Pons (tissue), 1 donor: ENCODE measurements at places on chromosomes 13 and 19.

- no peak for DNase-seq
Observed at GRCh38 chr13:99527301-99527700, 26.0 kb downstream of the TM9SF2 start.

DNA sequence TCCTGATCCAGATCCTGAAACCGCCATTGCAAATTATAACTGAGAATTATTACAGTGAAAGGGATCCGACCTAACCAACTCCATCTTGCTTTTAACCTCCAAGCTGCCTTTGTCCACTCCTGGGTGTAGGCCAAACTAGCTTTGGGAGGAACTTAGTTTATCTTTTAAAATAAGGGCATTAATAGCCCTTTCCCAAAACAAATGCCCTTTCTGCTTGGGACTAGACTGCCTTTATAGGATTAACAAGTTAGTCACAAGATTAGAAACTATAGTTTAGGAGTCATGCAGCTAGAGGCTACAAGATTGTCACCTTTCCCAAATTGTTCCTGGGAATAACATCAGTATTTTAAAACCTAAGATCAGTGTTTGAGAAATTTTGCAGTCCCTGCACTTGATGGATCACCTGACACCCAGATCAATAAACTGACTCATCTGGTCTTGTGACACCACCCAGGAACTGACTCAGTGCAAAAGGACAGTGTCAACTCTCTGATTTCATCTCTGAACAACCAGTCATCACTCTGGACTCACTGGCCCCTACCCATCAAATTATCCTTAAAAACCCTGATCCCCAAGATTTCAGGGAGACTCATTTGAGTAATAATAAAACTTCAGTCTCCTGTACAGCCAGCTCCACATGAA, 4.1 kb upstream of the ZNF841 start:
- DNase-seq, result no peak

GRCh38 chr19:56858026-56858425, 17.5 kb upstream of the PEG3 start:
- no peak for DNase-seq

GRCh38 chr13:58343076-58343475, 711.5 kb downstream of the PCDH17 start:
- no peak for DNase-seq

DNA sequence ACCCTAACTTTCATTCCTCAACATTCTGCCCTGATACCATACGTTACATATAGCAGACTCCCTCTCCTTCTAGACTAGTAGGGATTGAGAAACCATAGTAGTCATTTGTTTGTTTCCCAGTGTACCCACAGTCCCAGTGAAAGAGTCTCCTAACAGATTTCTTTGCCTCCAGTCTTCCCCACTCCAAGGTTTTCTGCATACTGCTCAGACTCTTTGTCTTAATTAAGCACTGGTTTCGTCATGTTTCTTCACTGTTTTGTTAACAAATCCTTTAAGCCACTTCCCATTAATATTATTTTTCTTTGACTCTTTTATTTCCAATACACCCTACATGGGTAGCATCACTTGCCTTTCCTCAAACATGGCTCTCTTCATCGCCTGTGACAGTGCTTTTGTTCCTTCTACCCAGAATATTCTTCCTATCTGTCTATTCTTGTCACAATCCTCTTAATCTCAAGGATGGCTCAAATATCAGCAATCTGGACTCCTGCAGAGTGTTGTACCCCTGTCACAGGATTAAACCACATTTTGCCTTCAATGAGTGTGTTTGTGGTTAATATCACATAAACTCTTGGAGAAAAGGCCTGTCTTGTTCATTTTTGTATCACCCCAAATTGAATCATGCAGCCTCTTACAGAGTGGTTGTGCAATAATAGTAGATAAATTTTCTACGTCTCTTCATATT, 92.7 kb upstream of the KLF12 start:
- DNase-seq, result no peak

GRCh38 chr19:13935765-13936510, 2.3 kb downstream of the PODNL1 start:
- no peak for DNase-seq

GRCh38 chr13:41452462-41452861, 4.9 kb upstream of the RGCC start:
- DNase-seq, result no peak

- no peak for DNase-seq
Observed at GRCh38 chr13:90683711-90684131, 663.8 kb upstream of the MIR17HG start.

GRCh38 chr19:19501798-19502197, 13.6 kb downstream of the TSSK6 start:
- DNase-seq, result no peak

GRCh38 chr19:51097166-51097738, 11.0 kb downstream of the CTU1 start:
- peak; percentile 13 for DNase-seq

GRCh38 chr19:8561075-8561764, 16.0 kb downstream of the MYO1F start:
- DNase-seq, result no peak

- no peak for DNase-seq
Observed at GRCh38 chr19:7512400-7512851, 3.5 kb upstream of the ZNF358 start.

- no peak for DNase-seq
Observed at GRCh38 chr13:109713681-109714080, 72.7 kb downstream of the IRS2 start.

DNA sequence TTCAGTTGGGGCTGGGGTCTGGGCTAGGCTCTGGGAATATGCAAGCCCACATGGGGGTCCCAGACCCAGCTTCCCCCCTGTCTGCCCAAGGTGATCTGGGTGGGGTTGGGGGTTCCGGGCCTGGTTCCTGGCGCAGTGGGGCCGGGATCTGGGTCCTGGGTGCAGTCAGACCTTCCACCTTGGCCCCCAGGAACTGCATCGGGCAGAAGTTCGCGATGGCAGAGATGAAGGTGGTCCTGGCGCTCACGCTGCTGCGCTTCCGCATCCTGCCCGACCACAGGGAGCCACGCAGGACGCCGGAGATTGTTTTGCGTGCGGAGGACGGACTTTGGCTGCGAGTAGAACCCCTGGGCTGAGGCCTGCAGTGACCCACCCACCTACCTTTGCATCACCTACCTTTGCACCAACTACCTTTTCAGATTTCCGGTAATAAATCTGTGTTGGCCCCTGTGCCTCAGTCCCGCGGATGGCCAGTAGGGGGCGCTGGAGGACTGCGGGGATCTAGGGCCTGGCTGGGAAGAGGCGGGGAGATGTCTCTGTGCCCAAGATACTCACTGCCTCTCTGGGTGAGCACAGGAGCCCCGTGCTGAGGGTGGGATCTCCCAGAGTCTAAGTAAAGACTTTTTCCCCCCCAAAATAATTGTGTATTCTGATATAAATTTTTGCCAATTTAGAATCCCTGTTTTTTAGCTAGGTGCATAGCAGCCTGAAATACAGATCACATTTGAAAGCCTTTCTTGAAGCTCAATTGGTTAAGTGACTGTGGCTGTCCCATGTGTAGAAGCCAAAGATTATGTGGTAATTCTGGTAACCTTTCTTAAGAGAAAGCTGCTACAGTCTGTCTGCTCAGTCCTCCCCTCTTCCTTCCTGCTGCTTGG, 11.5 kb upstream of the CYP4F3 start:
- peak; percentile 30 for DNase-seq

- DNase-seq, result no peak
Observed at GRCh38 chr19:871446-872265, 12.2 kb downstream of the CFD start.

GRCh38 chr19:33627526-33627925, 5.8 kb downstream of the CHST8 start:
- DNase-seq, result no peak

DNA sequence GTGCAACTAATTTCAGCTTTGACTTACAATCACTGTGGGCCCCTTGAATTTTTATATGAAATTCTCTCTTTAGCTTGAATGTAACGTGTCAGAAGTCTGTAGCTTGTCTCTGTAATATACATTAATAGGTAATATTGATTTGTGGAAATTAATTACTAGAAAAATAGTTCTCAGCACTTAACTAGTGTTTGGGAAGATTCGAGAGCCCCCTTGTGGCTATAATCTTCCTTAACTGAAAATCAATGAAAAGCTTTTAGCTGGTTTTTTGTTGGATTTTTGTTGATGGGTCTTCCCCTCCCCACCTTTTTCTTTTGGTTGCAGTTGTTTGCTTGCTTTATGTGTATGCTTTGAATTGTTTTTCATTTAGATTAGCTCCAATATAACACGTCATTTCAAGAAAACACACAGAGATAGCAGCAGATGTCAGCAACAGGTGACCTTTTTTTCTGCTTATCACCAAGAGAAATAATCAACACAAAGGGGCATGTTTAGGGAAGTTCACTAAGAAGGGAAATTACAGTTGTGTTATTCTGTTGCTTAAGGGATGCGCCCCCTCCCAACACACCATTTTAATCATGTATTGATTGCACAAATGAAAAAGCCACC, 176.8 kb downstream of the OXGR1 start:
- peak; percentile 44 for DNase-seq
